ENCODE measurements at places on chromosomes 5 and 9.
A peak's percentile ranks its signal among the peaks of the same experiment; 100 is the strongest.

- DNase-seq = no peak
These were observed 344.1 kb upstream of the DMAC1 start for GRCh38 chr9:8143677-8144076.

GRCh38 chr5:14753292-14753691 is 88.8 kb downstream of the OTULIN start:
- DNase-seq = no peak

DNA sequence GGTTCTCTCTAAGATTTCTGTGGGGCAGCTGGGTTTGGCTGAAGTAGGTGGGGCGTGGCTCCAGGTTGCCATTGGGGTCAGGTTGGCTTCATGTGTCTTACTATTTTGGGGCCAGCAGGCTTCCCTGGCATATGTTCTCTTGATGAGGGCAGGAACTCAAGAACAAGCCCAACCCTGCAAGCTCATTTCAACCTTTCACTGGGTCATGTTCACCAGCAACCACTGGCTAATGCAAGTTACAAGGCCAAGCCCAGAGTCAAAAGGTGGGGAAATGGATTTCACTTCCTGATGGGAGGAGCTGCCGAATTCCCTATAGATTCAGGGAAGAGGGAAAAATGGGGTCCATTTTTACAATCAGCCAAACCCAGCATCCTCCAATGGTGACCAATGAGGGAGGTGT is 34.0 kb upstream of the HAND1 start:
- DNase-seq = no peak

DNA sequence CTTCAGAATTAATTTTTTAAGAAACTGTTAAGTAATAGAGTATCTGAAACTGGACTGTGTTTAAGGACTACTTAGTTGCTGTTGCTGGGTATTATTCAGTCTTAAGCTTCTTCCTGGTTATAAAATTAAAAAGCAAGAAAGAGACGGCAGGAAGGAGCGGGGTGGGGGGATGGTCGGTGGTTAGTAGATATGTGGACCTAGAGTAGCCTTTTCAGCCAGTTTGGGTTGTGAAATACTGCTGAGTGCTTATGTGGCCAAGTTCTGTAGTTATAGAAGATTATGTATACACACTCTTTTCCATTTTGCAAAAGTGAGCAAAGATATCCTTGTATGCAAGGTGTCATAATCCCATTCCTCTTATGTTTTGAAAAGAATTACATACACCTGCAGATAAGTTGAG is 28.5 kb downstream of the TRIO start:
- DNase-seq = no peak

DNA sequence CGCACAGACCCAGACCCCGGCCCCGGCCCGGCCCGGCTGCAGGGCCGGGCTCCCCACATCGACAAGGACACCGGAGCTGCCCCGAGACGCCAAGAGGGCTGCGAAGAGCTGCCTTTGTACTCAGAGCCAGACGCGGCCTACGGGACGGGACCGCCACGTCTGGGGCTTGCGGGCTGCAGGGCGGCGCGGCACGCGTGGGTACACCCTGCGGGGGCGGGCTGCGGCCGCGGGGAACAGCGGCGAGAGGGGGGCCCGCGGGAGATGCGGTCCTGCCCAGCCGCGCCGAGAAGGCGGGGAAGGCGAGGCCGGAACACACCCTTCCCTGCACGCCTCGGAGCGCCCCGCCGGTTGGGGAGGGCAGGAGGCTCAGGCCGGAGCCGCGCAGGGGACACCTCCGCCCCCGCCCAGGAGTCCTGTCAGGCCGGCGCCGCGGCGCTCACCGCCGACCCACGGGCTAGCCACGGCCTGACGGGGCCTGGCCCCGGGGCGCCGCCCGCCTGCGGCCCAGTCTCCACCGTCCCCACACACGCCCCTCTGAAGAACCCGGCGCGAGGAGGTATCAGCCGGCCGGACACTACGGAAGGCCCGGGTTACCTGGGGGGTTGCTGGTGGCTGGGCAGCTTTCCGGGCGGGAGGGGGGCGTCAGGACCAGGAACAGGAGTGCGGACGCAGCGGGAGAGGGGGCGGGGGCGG is 478 bp downstream of the RAB14 start:
- DNase-seq = peak; percentile 38

DNA sequence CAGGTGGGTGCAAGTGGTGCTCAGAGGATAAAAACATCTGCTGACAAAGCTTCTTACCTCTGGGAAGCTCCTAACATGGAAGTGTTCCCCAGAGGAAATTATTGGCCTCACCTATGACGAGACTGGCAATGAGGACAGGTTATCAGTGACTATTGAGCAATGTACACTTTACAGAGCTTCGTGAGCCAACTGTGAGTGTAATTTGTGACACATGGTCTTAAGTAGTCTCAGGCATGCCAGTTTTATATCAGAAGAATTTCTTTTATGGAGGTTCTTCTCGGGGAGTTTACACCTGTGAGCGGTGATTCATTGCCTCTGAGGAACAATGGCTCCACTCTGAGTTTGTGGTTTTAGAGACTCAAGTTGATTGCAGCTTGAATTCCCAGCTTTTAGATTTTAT is 11.3 kb downstream of the ANKDD1B start:
- DNase-seq = no peak

DNA sequence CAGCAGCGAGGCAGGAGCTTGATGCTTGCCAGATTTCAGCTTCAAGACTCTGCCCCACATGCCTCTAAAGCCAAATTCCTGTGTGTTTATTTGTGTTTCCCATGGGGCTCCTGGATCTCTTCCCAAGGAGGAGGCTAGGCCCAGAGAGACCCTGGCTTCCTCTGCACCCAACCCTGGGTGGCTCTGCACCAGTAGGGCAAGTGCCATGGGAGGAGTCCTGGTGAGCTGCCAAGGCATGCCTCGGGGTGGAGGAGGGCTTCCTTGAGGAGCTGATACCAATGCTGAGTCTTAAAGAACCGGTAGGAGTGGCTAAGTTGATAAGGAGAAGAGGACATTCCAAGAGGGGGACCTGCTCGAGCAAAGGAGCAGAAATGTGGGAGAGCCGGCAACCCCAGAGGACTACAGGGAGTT is 6.8 kb upstream of the TIFAB start:
- no peak for DNase-seq

DNA sequence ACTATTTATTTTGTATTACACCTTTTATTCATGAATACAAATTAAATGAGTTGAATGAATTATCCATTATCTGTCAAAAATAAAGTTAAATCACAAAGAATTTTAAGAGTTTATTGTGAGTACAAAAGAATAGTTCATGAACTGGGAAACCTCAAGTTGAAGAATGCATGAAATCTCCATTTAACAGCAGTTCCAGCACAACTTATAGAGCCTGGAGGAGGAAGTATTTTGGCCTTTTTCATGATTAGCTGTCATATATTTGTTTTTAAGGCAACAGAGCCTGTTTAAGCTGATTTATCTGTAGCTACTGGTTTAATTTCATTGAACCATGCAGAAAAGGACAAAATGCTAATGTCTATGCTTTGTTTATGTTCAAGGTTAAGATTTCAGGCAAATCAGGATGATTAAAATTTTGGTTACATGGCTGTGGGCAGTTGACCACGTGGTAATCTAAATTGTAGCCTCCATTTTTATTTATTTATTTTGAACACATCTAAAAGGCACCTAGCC is 12.2 kb downstream of the SPINK1 start:
- no peak for DNase-seq

DNA sequence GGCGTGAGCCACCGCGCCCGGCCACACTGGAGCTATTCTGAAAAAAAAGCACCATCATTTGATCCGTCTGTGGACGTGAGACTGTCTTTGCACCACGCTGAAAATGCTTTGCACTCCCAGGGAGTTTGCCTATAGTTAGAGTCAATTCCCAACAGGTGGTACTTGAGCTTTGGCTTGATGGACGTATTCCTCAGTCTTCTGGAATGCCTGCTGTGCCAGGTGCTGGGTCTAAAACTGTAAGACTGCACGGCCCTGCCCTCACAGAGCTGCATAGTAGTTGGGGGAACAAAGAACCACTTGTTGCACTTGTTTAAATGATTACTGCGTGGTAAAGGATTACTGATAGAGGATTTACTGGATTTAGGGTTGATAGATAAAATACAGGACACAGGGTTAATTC is 3.4 kb upstream of the CCNO start:
- no peak for DNase-seq

GRCh38 chr9:28624771-28625170 is 1051.5 kb upstream of the C9orf72 start:
- no peak for DNase-seq

GRCh38 chr5:7186818-7187217 is 209.1 kb upstream of the ADCY2 start:
- DNase-seq = no peak

DNA sequence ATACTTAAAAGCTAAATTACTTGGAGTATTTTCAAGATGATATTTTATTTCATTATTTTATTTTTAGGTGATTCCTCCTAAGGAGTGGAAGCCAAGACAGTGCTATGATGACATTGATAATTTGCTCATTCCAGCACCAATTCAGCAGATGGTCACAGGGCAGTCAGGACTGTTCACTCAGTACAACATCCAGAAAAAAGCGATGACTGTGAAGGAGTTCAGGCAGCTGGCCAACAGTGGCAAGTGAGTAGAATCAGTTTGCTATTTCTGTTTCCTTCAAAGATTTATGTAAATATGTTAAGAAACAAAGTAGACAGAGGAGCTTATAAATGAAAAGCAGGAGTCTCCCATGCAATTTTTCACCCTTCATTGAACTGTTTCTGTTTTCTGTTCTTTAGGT is 47.8 kb downstream of the KDM4C start:
- DNase-seq = no peak

DNA sequence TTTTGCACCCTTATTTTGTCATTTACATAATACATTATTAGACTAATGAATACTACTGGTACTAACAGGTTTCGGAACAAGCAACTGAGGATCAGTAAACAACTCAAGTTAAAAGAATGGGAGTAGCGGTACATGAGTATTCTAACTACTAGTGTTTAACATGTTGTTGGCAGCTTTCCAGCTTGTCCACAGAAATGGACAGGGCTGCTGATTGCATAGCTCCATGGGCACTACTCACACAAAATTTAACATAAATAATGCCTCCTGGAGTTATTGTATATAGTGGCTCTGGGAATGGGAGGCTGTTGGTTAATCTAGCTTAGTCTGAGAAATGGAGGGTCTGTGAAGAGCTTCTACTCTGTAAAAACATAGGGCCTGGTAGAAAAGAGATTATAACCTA is 6.7 kb downstream of the NCBP1 start:
- no peak for DNase-seq
